Heart left ventricle (tissue), 16 donors: ENCODE measurements at places on chromosomes 4 and X.

DNA sequence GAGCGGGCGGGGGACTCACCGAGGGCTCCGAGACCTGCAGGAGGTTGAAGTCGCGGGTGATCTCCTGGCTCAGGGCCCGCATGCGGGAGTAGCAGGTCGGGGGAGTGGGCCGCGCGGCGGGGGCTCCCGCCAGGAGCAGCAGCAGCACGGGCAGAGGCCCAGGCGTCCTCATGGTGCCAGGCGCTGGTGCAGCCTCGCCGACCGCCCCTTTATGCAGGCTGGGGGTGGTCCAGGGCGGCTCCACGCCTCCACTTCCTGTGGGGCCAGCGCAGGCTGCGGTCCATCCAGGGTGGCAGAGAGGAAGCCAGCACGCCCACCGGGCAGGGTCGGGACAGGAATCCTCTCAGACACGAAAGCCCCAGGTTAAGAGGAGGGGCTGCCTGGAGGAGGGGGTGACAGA lies at the start of gene CYTL1:
Gene CYTL1, minus strand, starts transcription at position 185 of the 400 bp plus-strand sequence. Its CDS starts 13 bp downstream, at position 172.
- no peak for DNase-seq
- H3K27me3 ChIP-seq = peaks cover 10% of the 10 kb centered on the region
- no peaks in the 10 kb centered on the region for H3K36me3 ChIP-seq
- no peaks in the 10 kb centered on the region for H3K4me1 ChIP-seq
- H3K4me3 ChIP-seq = peak within 1 kb of the TSS; percentile 41
- H3K27ac ChIP-seq = no peak within 1 kb of the TSS

DNA sequence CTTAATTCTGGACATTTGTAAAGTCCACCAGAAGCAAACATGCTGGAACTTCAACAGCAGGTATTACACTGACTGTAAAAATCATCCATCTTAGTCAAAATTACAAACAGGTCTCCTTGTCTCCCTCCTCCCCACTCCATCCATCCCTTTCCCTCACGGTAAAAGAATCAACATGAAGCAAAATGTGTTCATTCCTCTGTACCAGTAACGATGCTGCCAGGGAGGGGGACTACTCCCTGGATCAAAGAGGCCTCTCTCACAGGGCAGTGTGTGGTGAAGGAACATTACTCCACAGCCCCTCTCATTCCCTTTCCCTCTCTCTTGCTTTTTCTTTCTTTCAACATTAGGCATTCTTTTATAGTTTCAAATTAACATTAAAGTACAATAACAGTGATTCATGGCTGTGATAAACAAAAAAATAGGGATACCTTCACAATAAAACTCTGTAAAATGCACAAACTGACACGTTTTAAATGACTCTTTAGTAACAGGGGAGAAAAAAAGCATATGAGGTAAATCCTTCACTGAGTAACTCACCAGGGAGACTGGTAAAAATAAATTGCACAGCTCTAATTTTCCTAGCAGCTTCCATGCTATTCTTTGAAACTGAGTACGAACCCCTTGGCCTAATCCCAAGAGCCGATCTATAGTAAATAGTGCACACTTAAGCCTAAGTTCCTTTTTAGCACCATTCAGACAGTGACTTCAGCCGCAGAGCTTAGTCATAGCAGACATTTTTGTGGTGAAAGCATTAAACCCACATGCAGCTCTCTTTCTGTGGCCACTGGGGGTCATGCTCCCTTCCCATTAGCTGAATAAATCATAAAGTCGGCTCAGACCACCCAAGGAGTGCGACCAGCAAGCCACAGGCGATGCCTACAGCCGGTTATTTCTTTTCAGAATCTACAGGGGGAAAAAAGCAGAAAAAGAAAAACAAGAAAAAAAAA lies 215.6 kb upstream of the GYPA start:
- no peak overlapping the region for H3K4me3 ChIP-seq
- H3K27ac ChIP-seq = no peak overlapping the region
- H3K27me3 ChIP-seq = no peaks in the 10 kb centered on the region
- H3K36me3 ChIP-seq = no peaks in the 10 kb centered on the region

DNA sequence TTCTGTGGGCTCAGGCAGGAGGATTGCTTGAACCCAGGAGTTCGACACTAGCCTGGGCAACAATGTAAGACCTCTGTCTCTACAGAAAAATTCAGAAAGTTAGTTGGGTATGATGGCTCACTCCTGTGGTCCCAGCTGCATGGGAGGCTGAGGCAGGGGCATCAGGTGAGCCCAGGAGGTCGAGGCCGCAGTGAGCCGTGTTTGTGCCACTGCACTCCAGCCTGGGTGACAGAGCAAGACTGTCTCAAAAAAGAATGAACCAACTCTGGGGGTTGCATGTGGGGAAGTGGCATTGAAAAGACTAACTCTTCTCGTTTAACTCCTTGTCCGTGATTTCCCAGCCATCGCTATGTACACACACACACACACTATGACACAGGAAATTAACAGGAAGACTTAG lies 26.9 kb downstream of the ENOPH1 start:
- no peak for DNase-seq
- no peak overlapping the region for H3K27ac ChIP-seq
- H3K27me3 ChIP-seq = no peaks in the 10 kb centered on the region
- no peak overlapping the region for H3K4me3 ChIP-seq

DNA sequence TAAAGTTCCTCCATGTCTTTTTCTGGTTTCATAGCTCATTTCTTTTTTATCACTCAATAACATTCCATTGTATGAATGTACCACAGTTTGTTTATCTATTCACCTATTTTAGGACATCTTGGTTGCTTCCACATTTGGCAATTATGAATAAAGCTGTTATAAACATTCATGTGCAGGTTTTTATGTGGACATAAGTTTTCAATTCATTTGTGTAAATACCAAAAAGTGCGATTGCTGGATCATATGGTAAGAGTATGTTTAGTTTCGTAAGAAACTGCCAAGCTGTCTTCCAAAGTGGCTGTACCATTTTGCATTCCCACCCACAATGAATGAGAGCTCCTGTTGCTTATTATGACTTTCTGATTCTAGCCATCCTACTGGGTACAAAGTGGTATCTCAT lies 36.3 kb upstream of the ZFX start:
- no peaks in the 10 kb centered on the region for H3K36me3 ChIP-seq
- no peaks in the 10 kb centered on the region for H3K4me1 ChIP-seq
- no peaks in the 10 kb centered on the region for H3K27me3 ChIP-seq
- H3K27ac ChIP-seq = no peak overlapping the region
- H3K4me3 ChIP-seq = no peak overlapping the region

- no peak for DNase-seq
- H3K27me3 ChIP-seq = no peaks in the 10 kb centered on the region
- no peak overlapping the region for H3K4me3 ChIP-seq
Observed at GRCh38 chr4:8207314-8207713, 8.2 kb downstream of the SH3TC1 start.

DNA sequence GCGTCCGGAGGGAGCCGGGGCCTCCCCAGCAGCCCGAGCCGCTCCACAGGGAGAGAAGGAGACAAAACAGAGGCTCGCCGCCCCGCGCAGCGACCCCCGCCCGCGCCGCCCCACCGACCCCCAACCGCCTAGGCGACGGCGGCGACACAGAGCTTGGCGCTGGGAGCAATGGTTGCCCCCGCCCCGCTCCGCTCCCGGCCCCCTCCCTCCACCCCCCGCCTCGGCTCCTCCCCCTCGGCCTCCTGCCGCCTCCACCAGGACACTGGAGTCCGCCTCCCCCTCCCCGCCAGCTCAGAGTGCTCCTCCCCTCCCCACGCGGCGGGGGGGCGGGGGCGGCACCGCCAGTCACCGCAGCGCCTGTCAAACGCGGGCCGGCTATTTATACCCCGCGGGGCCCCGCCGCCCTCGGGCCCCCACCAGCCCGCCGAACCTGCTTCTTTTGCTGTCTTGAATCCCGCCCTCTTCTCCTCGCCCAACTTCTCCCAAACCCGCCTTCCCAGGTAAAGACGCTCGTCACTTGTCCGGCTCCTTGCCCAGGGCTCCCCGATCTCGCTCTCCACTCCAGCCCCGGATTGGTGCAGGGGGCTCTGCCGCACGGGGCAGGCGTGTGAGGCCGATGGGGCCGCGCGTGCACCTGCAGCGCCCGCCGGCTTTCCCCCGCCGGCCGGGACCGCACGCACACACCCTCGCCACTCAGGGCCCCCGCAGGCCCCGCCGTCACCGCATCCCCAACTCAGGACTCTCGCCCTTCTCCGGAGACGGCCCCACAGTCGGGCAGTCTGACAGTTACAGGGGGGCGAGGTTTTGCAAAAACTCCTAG lies at the start of gene ELF2:
Gene ELF2, minus strand, starts transcription at position 170 of the 820 bp plus-strand sequence. CDS start 39,517 bp downstream, outside the sequence.
- DNase-seq = peak; percentile 97
- no peaks in the 10 kb centered on the region for H3K27me3 ChIP-seq
- H3K4me1 ChIP-seq = no peaks in the 10 kb centered on the region

- H3K4me3 ChIP-seq = no peak overlapping the region
- H3K36me3 ChIP-seq = no peaks in the 10 kb centered on the region
- DNase-seq = no peak
- no peaks in the 10 kb centered on the region for H3K27me3 ChIP-seq
- H3K4me1 ChIP-seq = no peaks in the 10 kb centered on the region
- no peak overlapping the region for H3K27ac ChIP-seq
Observed at GRCh38 chr4:128163177-128164117, 102.3 kb downstream of the LARP1B start.

DNA sequence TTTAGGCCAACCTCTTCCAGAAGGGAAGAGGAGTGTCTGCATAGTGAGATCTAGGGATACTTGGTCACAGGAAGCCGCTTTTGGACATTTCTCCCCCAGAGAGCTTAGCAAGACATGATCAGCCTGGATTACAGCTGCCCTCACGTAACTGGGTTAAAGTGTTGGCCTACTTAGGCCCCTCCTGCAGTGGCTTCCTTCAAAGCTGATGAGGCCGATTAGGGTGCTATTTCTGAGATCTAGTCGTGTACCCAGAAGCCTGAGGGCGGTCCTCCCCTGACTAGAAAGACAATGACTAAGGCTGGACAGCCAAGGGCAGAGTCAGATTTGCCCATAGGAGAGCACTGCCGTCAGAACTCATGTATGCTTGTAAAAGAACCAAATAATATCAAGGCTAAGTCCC lies 135.0 kb downstream of the AMMECR1 start:
- no peak overlapping the region for H3K4me3 ChIP-seq
- no peak overlapping the region for H3K27ac ChIP-seq
- no peak for DNase-seq
- no peaks in the 10 kb centered on the region for H3K27me3 ChIP-seq
- no peaks in the 10 kb centered on the region for H3K36me3 ChIP-seq
- H3K4me1 ChIP-seq = peaks cover 10% of the 10 kb centered on the region

DNA sequence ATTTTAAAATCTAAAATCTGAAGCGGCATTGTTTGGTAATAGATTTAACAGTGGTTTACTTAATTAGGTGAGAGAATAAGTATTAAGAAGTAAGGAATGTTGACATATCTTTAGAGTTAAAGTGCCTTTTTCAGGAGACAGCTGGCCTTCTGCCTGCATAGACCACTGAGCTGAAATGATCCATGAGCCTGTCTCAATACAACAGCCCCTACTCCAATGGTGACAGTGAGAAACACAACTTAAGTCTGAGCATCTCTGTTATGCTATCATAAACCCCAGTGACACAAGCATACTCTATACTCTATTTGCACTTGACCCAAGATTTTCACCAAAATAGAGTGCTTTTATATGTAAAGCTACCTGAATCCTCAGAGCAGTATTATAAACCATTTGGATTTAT lies 137.9 kb downstream of the GRIA2 start:
- no peak overlapping the region for H3K4me3 ChIP-seq
- DNase-seq = no peak
- no peak overlapping the region for H3K27ac ChIP-seq
- H3K4me1 ChIP-seq = no peaks in the 10 kb centered on the region

DNA sequence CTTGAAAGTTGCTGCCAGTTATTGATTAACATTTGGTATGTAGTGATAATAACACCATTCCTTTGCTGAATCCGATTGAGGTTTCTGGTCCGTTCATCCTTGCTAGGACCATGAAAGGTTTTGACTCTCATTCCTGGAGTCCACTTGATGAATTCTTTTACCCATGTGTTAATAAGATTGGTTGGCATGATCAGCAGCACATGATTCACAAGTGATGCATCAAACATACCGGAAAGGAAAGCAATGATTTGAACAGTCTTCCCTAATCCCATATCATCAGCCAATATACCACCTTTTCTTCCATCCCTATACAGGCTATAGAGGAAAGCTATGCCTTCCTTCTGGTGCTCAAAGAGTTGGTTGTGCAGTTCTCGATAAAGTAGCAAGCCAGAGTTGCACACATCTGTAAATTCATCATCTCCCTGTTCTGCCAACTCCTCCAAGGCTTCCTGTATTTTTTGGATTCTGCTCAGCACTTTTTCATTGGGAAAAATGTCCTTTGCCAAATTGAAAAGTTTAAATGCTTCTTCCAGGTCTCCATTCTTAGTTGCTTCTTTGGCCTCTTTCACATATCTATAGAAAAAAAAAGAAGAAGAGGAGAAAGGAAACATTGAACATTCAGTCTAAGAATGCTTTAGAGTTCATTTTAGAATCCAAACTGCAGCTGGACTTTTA lies 26.7 kb downstream of the PIN4 start:
- no peak for DNase-seq
- peaks cover 4% of the 10 kb centered on the region for H3K36me3 ChIP-seq
- no peaks in the 10 kb centered on the region for H3K4me1 ChIP-seq
- H3K27ac ChIP-seq = no peak overlapping the region
- H3K4me3 ChIP-seq = no peak overlapping the region
- no peaks in the 10 kb centered on the region for H3K27me3 ChIP-seq

DNA sequence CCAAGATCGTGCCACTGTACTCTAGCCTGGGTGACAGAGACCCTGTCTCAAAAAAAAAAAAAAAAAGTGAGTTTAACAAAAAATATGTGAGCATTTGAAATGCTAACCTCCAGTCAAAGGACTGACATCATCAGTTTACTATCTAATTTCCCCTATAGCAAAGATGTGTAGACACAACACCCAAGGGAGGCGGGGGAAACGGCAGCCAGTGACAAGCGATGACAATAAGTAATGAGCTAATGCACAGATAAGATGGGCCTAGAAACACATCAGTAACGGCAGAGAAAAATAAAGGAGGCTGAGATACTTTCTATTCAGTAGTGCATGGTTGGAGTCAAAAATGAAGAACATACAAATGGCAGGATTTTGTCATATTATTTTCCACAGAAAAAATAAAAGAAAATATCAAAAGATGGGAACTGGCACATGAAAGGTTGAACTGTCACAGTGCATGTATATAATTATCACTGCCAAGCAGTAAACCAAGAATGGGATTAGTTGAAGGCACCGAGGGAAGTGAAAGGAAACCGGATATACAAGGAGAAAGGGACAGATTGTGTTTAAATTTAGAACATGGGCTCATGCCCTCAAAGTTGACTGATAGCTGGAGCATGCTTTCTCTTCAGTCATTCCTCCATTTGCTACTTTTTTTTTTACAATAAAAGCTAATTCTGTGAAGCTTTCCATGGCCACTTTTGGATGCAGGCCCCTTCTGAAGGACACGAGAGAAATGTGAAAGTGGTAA lies 41.8 kb downstream of the IGFBP7 start:
- peaks cover 85% of the 10 kb centered on the region for H3K4me1 ChIP-seq
- H3K4me3 ChIP-seq = no peak overlapping the region
- H3K36me3 ChIP-seq = peaks cover 11% of the 10 kb centered on the region
- no peaks in the 10 kb centered on the region for H3K27me3 ChIP-seq
- peak overlapping the region; percentile 68 for H3K27ac ChIP-seq

DNA sequence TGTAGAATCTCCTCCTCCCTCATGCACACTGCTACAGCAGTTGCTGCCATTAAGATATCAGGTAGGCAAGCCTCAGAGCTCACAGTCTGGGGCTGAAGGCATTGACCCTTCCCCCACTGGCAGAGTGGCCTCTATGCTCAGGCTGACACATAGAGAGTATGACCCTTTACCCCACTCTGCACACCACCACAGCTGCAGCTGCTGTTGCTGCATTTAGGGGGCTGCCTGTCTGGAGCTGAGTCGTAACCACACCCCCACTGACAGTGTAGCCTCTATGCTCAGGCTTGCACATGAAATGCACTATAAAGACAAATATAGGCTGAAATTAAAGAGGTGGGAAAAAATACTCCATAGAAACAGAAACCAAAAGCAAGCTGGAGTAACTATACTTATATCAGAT lies 289.3 kb upstream of the PABPC4L start:
- no peaks in the 10 kb centered on the region for H3K36me3 ChIP-seq
- DNase-seq = no peak
- H3K27me3 ChIP-seq = no peaks in the 10 kb centered on the region
- H3K4me1 ChIP-seq = no peaks in the 10 kb centered on the region
- H3K27ac ChIP-seq = no peak overlapping the region
- H3K4me3 ChIP-seq = no peak overlapping the region
